NCI-H774 (cell line): ENCODE measurements at places on chromosomes 3 and 15.
A peak's percentile ranks its signal among the peaks of the same experiment; 100 is the strongest.

GRCh38 chr3:157175691-157176507 lies 16.0 kb upstream of the CCNL1 start:
- DNase-seq: no peak

DNA sequence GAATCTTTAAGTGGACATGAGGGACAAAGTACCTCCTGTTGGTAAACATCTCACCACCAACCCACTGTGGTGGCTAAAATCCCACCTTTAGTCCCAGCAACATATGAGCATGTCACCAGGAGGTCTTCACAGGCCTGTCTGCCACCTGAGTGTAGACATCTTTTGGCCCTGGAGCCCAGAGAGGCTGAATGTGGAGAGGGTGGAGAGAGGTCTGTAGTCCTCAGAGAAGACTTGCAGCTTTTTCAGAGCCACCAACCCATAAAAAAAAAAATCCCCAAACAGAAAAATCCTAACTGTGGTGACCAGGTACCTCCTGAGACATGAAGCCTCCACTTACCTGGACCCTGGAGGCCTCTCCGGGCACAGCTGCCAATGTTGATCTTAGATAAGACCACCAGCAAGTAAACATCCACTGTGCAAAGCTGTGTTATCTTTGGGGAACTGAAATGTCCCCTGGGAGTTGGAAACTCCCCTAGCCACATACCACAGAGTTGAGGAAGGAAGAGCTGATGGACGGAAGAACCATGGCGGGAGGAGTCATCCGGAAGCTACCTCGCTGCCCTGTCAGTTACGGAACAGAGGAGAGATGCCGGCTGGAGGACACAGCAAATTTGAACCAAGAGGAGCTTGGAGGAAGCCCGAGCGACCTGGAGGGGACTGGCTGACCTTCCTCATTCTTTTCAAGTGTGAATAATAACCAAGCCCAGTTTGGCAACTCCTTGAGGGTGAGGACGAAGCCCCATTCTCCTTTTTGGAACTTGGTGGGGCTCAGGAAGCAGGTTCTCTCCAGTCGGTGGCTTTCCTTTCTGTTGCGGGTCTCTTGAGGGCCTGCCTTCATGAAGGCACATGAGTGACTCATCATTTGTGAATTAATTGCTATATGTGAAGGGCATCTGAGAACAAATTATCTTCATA lies at the start of gene GHRL:
TSS of gene GHRL (minus strand) at position 443 of the 915 bp plus-strand sequence. CDS start 2,767 bp downstream, outside the sequence.
- DNase-seq: no peak

DNA sequence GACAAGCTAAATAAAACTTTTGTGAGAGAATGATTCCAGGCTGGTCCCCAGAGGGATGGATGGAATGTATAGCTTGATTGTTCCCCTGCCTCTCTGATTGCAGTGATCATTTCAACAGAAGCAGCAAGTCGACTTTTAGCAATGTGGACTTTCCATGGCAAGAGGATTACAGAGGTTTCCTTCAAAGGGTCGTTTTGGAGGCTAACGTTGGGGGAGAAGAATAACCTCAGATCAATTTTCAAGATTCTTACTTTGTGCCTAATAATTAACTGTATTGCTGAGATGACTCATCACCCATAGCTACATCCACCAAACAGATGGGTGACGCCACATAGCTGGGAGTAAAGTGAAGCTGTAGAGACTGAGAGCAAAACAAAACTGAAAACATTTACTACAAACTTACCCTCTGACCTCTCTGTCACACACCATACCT lies 79.9 kb downstream of the GTPBP8 start:
- DNase-seq: no peak

GRCh38 chr3:103644450-103644849 lies 1209.6 kb downstream of the ZPLD1 start:
- no peak for DNase-seq

DNA sequence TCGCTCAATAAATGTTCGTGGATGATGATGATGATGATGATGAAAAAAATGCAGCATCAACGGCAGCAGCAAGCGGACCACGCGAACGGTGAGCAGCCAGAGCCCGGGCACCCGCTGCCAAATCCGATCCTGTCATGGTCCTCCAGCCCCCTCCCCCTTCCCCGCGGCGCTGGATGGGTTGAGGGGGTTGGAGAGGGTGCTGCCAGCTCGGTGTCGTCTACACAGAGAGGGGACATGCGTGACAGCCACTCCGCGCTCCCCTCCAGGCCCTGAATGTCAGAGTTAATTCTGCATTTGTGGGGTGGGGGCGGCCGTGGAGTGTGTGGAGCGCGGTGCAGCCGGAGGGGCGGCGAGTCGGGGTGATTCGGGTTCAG lies 722 bp downstream of the CACNA1D start:
- DNase-seq: no peak

- no peak for DNase-seq
These were observed 214.8 kb upstream of the ARHGEF26 start for GRCh38 chr3:153906366-153906765.

GRCh38 chr3:99250821-99251355 lies 349.4 kb upstream of the DCBLD2 start:
- DNase-seq: no peak

GRCh38 chr3:121654493-121655385 lies 6.0 kb downstream of the HCLS1 start:
- no peak for DNase-seq

- no peak for DNase-seq
These were observed 10.3 kb downstream of the ATG7 start for GRCh38 chr3:11282250-11283138.

DNA sequence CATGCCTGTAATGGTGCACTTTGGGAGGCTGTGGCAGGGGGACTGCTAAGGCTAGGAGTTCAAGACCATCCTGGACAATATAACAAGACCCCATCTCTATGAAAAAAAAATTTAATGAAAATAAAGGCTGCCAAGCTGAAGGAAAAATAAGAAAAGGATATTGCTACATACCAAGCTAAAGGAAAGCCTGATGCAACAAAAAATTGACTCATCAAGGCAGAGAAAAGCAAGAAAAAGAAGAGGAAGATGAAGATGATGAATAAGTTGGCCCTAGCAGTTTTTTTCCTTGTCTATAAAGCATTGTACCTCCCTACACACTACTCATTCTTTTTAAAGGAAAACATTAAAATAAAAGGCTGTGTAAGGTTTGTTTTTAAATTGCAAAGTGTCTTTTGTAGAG lies 441.9 kb upstream of the MDFIC2 start:
- no peak for DNase-seq

GRCh38 chr3:8481380-8481779 lies 20.2 kb upstream of the LMCD1 start:
- DNase-seq: no peak

- DNase-seq: no peak
These were observed 127.4 kb upstream of the ADAMTS9 start for GRCh38 chr3:64815195-64815631.

GRCh38 chr3:101036213-101036618 lies 43.0 kb upstream of the ABI3BP start:
- no peak for DNase-seq

- DNase-seq: no peak
These were observed 203.8 kb downstream of the SOX2 start for GRCh38 chr3:181915551-181915950.

- DNase-seq: no peak
These were observed 19.2 kb downstream of the EID1 start for GRCh38 chr15:48896869-48897814.

DNA sequence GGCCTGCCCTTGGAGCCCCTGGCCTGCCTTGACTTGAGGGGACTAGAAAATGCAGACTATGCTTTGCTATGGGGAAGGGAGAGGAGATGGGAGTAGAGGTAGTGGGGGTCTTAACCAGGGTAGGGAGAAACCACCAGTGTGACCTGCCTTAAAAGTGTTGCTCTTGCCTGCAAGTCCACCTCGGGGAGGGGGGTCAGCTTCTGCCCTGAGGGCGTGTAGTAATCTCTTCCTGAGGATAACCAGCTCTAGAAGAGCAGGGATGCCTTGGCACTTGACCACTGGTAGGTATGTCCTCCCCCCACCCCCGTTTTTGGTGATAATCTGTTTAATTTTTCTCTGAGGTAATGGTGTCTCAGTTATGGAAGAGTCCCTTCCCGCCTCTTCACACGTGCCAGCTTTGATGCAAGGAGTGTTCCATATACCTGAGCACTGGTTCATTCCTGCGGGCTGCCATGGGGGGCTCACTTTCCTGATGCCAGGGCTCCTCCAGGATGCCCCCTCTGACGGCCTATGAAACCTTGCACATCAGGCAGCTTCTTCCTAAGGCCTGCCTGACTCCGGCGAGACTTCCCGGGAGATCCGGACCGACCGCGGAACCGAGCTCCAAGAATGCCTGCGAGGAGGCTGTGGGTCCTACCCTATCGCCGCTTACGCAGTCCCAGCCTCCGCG lies 780 bp upstream of the P4HTM start:
- DNase-seq: no peak

DNA sequence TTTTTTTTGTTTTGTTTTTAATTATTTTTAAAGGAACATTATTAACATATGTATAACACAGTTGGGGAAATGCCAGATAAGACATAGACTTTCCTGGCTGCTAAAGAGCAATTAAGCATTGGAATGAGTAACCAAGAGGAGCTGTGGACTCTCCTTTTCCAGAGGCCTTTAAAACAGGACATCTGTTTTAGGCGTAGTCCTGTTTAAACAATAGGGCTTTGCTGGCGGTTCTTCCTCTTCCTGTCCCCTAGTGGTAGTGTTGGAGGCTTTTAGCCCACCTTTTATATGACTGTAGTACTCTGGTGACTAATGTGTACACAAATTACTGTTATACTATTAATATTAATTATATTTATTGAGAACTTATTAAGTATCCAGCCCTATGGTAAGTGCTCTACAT lies 81.9 kb downstream of the PPARG start:
- no peak for DNase-seq

- peak; percentile 41 for DNase-seq
These were observed 82.6 kb upstream of the ATP11B start for GRCh38 chr3:182710557-182711157.

DNA sequence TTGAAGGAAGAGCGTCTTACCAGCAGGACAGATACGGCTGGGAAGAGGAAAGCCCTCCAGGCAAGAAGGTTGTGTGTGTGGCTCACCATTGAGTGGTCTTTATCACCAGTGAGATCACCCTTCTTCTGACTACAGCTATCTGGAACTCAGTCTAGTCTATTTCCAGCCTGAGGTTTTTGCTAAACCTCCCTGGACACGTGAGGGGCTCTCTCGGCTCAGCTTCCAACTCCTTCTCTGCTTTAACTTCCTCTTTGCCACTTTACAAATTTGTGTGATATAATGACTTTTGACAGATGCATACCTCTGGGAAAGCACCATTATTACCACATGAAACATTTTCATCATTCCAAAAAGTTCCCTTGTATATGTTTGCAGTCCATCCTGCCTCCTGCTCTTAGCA lies 15.3 kb upstream of the ROPN1 start:
- no peak for DNase-seq

DNA sequence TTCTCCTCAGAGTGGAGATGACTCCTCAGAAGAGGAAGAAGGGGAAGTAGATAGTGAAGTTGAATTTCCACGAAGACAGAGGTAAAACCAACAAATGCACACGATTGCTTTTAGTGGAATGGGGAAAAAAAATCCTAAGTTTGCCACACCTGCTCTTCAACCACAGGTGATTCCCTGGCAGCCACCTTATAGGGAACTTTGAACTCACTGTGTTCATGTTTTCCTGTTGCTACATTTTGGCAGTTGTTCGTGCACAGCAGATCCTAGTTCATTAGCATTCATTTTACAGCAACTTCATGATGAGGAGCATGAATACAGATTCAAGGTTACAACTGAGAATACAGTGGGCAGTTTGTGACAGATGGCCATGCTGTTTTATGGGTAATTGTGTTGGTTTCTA lies 21.5 kb downstream of the TMEM41A start:
- DNase-seq: no peak

GRCh38 chr15:72198356-72199204 lies 993 bp upstream of the GRAMD2A start:
- DNase-seq: peak; percentile 87

- DNase-seq: no peak
These were observed 81.0 kb upstream of the BNC1 start for GRCh38 chr15:83365370-83365938.

GRCh38 chr3:116348216-116348615 lies 97.1 kb downstream of the LSAMP start:
- no peak for DNase-seq

DNA sequence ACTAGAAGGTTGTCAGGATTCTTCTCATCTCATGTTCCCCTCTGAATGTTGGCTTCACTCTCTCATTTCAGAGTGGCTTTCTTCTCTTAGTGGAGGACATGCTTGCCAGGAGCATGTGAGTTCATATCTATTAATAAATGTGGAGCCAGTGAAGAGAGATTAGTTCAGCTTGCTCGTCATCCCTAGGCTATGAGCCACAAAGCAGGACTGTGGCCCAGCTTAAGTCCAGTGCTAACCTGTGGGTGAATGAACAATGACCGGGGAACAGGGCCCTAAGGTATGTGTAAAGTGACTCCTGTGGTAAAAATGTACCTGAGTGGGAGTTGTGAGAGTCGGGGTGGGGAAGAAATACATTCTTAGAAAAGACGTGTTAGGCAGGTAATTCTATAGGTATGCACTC lies 96.9 kb upstream of the TBL1XR1 start:
- no peak for DNase-seq

- DNase-seq: no peak
These were observed 182.6 kb downstream of the WDR72 start for GRCh38 chr15:53576841-53577240.

- peak; percentile 69 for DNase-seq
These were observed 966 bp upstream of the PKM start for GRCh38 chr15:72231833-72232478.

GRCh38 chr15:63497642-63498467 lies 6.5 kb upstream of the USP3 start:
- no peak for DNase-seq

GRCh38 chr3:8507496-8507895 lies 5.9 kb downstream of the LMCD1 start:
- DNase-seq: no peak

- no peak for DNase-seq
These were observed 139.9 kb downstream of the DTWD1 start for GRCh38 chr15:49760749-49761148.

GRCh38 chr3:86837871-86838270 lies 153.1 kb downstream of the VGLL3 start:
- DNase-seq: no peak

- peak; percentile 28 for DNase-seq
These were observed 99.9 kb downstream of the TLE3 start for GRCh38 chr15:69997813-69998212.
